Natural killer cell (primary cell): ENCODE measurements at places on chromosomes 2 and 18. TPM values are rescaled to one million over a fixed set of nuclear protein-coding genes. Genes with fewer than 3 reads are reported as not detected.

STAT4 gene
- total RNA-seq = 264 TPM

- no peak for DNase-seq
These were observed 36.1 kb downstream of the PPP4R1 start for GRCh38 chr18:9578306-9578705.

DNA sequence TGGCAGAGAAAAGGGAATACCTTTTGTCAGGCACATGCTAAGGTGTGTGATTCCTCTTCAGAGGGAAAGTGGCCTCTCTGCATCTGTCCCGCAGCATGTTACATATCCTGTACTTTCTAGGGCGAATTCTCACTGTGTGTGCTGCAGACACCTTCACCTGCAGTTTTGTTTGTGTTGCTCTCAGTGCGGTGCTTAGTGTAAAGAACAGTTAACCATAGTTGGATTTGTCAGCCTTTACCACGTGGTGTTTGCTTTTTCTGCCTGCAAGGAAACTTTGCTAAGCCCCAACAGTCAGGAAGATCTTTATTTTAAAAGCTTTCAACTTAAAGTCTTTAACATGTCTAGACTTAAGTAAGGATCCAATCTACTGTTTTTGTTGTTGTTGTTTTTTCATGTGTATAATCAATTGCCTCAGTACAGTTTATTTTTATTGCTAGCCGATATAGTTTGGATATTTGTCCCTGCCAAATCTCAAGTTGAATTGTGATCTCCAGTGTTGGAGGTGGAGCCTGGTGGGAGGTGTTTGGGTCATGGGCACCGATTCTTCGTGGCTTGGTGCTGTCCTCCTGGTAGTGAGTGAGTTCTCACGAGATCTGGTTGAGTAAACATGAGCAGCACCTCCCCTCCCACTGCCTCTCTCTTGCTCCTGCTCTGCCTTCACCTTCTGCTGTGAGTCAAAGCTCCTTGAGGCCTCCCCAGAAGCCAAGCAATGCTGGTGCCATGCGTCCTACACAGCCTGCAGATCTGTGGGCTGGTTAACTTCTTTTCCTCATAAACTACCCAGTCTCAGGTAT, 90.6 kb downstream of the SNTG2 start:
- no peak for DNase-seq

- DNase-seq = no peak
These were observed 129.3 kb upstream of the CCDC150 start for GRCh38 chr2:196510246-196510645.

DNA sequence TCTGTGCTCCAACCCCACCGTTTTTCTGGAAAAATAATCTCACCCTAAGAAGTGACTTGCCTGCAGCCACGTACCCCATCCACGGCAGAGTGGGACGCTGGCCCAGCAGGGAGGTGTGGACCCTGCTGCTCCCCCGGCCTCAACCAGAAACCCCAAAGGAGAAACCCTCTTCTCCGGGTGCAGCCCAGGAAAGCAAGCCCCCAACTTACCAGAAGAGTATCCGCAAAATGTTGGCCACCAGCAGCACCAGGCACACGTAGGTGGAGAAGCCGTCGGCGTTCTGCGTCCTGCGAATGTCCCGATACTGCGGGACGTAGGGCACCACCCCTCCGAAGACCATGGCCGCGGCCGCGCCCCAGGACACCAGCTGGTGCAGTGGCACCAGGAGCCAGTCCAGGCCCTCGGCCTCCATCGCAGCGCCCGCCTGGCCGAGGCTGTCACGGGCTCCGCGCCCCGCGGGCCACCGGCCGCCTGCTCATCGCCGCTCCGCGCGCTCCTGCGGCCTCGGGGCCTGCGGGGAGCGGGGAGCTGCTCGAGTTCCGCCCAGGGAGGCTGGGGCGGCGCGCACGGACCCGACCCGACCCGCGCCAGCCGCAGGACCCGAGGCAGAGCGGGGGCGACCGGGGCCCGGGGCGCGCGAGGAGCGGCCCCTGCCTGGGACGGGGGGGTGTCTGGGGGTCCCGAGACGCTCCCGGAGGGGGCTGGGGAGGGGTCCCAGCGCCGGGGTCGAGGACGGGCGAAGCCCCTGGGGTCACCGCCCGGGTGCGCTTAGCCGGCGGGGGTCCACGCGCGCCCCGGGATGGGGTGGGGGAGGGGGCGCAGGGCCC, 725 bp downstream of the SLC66A2 start:
- peak; percentile 40 for DNase-seq

- no peak for DNase-seq
These were observed 163.6 kb upstream of the REV1 start for GRCh38 chr2:99653433-99653832.

SPDYA gene
- total RNA-seq = 8.0 TPM

CTNNA2 gene
- total RNA-seq = not detected

RAX gene
- not detected for total RNA-seq

SLC25A12 gene
- 19.0 TPM for total RNA-seq

- DNase-seq = no peak
These were observed 464 bp downstream of the COL4A4 start for GRCh38 chr2:227163485-227163997.

ZNF396 gene
- total RNA-seq = 1.2 TPM

GRCh38 chr2:101710471-101711318, 13.2 kb downstream of the MAP4K4 start:
- peak; percentile 44 for DNase-seq

DNA sequence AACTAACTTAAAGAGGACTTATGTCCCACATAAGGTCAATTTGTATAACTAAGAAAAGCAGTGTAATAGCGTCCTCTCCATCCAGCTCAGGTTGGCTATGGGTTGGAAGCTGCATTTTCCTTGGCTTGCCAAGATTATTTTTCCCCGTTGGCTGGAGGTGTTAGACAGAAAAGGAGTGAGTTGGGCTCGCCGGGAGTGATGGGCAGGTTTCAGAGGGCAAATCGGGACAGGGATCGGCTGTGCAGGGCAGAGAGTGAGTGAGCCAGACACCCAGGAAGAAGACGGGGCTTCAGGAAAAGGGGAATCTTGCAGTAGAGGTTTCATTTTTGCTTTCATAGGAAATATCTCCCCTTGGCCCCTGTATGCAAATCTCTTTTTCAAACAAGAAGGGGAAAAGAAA, 41.5 kb upstream of the MAP3K20 start:
- DNase-seq = no peak

TUBA3E gene
- not detected for total RNA-seq

PPP1R1C gene
- total RNA-seq = not detected

GRCh38 chr18:58505181-58505580, 123.7 kb downstream of the ALPK2 start:
- DNase-seq = no peak

GRCh38 chr2:231243866-231244265, 45.4 kb downstream of the ARMC9 start:
- no peak for DNase-seq

FBXO36 gene
- 1.8 TPM for total RNA-seq

DNA sequence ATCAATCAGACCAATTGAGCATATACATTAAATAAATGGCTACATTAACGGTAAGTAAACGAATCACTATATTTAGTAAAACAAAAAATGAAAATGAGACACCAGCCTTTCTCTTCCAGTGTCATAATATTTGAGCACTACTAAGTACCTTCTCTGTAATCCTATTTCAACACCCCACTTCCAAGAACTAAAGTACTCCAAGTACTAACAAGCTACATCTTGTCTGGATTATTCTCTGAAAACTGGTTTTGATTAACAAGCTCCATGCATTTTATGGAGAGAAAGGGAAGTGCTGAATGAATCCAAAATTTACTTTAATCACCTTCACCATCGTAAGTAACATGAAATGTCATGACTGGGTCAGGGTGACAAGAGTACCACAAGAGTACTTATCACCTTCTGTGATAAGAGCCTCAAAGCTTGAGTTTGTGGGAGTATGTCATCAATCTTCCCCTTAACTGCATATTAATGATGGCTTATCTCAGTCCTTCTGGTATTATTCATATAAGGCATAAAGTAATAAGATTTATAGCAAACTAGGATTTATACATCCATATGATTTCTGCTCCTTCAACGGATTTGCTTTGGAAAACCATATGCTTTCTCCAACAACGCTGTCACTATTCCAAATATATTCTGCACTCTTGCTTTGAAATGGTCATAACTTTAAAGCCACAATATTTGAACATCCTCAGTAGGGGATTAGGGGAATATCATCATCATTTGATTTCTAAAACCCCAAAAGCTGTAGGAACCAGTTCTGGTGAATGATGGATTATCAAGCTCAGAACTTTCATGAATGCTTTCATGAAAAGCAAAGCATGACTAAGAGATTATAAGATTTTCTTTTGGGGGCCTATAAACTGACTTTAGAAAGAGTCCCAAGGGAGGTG, 127.0 kb downstream of the ANTXR1 start:
- DNase-seq = no peak

- DNase-seq = no peak
These were observed 7.8 kb downstream of the SLC66A2 start for GRCh38 chr18:79943608-79944125.

DNA sequence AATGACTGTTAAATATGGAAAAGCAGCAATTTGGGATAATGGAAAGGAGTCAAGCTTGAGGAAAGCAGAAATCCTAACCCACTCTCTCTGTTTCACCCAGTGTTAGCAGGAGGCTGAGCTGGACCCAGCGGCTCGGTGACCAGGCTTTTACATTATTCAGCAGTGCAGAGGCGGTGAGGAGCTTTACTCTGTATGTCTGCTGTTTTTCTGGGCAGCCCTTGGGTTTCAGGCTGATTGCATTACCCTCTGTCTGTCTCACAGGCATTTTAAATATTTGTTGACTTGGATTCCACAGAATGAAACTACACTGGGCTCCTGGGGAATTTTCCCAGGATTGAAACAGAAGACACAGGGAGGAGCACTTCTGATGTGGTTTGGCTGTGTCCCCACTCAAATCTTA, 368.0 kb downstream of the GALR1 start:
- no peak for DNase-seq

DNA sequence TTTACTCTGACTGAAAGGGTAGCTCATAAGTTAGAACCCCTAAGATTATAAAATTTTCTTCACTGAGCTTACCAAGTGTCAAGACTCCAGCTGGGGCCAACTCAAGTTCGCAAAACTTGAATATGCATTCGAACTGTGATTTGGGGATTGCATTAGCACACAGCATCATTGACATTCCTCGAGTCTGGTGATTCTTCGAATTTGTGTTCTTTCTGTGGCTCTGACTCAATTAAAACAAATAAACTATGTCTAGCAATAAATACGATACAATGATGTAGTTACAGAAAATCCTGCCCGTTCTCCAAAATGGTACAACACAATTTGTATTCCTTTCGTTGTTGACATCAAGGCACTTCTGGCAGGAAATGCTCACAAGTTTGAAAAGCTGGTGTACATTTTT, 11.1 kb downstream of the CCL20 start:
- no peak for DNase-seq

DNA sequence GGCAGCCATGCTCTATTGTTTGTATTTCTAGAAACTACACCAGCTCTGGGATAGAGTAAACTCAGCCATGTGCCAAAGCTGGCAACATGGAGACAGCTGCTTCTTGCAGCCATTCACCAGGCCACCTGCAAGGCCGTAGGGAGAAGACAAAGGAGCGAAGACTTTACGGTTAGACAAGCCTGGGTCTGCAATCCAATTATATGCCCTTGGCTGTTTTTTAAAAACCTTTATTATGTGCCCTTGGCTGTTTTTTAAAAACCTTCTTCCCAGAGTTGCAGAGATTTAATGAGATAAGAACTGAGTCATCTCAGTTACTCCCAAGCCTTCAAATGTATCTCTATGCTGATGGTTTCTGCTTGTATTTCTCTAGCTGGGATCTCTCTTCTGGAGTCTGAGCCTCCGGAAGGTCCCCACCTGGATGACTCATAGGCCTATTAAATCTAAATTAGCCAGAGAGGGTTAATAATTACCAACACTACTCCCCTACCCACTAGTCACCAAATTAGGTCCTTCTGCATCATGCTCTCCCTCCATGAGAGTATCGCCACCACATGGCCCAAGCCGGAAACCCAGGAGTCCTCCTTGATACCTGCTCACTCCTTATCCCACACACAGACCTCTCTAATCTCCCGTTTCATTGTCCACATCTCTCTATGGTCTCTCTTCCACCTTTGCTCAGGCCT, 17.5 kb upstream of the DPP4 start:
- DNase-seq = no peak

DNA sequence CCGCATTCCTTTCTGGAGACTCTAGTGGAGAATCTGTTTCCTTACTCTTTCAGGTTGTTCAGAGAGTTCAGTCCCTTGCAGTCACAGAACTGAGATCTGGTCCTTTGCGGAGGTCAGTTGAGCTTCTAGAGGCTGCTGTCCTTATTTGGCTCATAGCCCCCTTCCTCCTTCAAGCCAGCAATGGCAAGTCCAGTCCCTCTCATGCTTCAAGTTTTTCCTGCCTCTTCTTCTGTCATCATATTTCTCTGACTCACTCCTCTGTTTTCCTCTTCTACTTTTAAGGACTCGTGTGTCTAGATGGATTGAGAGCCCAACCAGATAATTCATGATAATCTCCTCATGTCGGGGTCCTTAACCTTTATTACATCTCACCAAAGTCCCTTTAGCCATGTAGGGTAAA, 173.5 kb upstream of the FOSL2 start:
- no peak for DNase-seq

L3MBTL4 gene
- total RNA-seq = 27.9 TPM

DNA sequence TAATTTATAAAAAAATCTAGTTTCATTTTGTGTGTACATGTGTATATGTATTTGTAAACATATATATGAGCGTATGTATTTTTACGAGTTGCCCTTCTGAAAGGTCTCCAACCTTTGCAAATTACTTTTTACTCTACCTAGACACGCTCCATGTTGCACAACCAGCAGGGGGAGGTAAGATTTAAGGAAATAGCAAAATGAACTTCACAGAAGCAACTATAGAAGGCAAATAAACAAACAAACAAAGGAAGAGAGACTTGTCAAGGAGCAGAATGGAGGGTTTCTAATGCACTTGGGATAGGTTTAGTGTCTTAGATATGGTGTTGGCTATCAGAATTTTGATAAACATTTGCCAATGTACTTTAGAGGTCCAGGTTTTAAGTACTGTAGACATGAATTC, 820.5 kb upstream of the POU3F3 start:
- DNase-seq = no peak

CRYGD gene
- not detected for total RNA-seq

EDAR gene
- total RNA-seq = 0.11 TPM
